ENCODE measurements at places on chromosomes 3 and 15.

DNA sequence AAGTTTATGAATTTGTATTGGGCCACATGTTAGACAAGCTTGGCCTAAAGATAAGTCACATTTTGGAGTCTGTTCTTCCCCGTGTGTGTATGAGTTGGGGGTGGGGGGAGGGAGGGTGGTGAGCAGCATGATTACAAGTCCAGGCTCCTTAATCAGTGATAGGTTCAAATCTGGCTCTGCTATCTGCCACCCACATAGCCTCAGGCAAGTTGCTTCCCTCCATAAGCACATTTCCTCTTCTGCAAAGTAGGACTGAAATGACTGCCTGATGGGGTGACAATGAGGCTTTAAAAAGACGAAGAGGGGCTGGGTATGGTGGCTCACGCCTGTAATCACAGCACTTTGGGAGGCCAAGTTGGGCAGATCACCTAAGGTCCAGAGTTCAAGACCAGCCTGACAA is 1.1 kb upstream of the SPATA12 start:
- DNase-seq = no peak

- DNase-seq = no peak
These were observed 51.3 kb downstream of the MBNL1 start for GRCh38 chr3:152319831-152320617.

GRCh38 chr3:108849075-108849474 is 26.5 kb downstream of the TRAT1 start:
- no peak for DNase-seq

DNA sequence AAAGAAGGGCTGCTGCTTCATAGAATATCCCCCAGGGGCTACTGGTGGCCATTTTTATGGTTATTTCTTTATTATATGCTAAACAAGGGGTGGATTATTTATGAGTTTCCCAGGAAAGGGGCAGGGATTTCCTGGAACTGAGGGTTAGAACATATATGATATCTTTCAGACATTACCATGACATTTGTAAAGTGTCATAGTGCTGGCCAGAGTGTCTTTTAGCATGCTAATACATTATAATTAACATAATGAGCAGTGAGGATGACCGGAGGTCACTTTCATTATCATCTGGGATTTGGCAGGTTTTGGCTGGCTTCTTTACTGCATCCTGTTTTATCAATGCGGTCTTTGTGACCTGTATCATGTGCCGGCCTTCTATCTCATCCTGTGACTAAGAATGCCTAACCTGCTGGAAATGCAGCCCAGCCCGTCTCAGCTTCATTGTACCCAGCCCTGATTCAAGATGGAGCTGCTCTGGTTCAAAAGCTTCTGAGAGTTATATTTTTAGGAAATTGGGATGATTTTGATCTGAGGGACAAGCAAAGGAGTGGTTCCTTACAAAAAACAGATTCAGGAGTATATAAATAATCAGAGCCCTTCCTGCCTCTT is 9.1 kb upstream of the ZBTB20 start:
- no peak for DNase-seq

DNA sequence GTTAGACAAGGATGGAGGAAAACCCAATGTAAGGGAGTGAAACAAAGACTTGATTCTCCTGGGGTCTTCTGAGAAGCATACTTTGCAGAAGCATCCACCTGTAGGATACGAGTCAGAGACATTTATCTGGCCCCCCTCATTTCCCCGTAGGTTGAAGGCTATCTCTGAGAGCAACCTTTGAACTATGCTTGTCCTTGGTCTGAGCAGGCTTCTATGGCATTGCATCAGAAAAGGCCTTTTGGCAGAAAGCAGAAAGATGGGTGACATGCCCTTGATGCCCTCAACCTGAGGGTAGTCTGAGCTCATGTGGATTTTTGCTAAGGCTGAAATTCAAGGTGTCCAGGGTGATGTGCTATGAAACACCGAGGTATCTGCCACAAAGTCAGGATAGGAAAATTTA is 131.6 kb upstream of the SGO1 start:
- DNase-seq = no peak

DNA sequence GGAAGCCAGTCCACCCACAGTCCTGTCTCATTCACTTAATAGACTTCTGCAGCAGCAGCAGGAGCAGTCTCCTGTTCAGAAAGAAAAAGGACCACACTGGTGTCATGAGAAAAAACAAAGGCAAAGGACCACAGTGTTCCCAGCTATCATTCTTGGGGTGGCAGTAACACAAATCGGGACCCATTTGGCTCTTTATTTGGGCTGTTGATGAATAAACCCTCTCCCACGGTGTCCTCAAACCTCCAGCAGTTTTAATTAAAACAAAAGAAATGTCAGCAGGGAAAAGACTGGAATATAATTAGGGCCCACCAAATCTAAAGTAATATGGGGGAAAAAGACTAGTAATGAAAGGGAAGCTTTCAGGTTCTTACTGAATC is 210.5 kb upstream of the SLC2A2 start:
- no peak for DNase-seq

GRCh38 chr3:36957862-36958686 is 13.2 kb upstream of the TRANK1 start:
- no peak for DNase-seq

DNA sequence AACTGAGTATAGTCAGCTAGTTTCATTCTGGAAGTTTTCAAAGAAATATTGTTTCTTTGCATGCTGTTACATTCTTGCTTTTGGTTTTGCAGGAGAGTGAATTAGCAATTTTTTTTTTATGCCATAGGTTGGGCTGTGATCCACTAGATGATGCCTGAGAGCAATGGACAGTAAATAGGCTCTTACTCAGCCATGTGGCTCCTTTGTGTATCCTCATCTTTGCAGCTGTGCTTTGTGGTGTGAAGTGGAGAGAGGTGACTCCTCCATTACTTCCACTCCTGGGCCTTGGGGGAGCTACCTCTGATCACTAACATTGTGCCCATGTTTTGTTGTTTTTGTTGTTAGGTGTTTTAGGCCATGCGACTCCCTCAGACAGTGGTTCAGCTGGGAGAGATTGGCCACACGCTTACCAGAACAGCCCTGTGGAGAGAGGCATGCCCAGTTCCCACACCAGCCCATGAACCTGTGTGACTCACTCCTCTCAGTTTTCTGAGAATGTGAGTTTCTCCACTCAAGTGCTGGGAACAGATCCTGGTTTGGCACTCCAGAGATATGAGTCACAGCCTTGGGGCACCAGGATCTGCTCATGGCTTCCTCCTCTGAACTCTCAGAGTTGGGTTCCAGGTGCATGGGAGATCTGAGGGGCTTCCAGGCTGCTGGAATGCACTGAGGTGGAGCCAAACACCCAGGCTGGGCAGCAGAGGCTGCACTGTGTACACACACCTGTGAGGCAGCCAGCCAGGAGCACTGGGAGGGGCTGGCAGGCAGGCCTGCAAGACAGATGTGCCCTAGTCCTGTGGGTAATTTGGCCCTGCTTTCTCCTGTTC is 785.3 kb downstream of the ROBO2 start:
- DNase-seq = peak; percentile 14

GRCh38 chr15:41233367-41233771 is 2.3 kb downstream of the CHP1 start:
- DNase-seq = no peak

GRCh38 chr15:77370580-77370979 is 49.3 kb downstream of the PEAK1 start:
- DNase-seq = no peak

DNA sequence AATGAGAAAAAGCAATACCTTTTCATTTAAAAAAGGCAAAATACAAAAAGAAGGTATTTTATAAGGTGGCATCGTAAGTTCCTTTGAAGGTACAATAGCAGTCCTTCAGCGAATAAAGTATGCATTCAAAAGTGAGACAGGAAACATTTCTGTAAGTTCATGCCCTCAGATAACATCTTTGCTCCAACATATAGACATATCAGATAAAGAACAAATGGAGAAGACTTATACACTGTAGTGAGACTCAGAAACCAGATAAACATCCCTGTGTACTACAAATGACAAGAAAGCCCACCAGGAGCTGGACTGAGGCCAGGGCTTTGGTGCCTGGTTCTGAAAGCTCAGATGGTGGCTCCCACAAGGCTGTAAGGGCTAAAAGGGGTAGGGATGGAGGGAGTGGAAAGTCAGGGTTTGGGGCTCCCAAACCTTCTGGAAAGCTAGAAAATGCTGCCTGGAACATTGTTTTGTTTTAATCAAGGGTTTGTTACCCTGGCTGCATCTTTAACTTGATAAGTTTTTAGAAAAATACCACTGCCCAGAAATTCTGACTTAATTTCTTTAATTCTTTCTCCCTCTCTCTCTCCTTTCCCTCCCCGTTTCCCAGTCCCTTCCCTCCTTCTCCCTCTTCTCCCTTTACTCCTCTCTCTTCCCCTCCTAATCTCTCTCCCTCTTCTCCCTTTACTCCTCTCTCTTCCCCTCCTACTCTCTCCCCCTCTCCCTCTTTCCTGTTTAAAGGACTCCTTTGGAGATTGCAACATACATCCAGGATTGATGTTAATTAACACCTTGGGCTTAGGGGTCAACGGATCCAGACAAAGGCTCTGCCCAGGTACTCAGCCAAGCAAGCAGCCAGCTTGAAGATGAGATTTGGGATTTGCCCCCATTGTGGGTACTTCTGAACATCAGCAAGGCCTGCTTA is 126.1 kb downstream of the AQP9 start:
- no peak for DNase-seq

- DNase-seq = peak; percentile 28
These were observed 187.1 kb downstream of the MEGF11 start for GRCh38 chr15:66066481-66066880.

- DNase-seq = no peak
These were observed 95.8 kb upstream of the TGFBR2 start for GRCh38 chr3:30510596-30510995.

DNA sequence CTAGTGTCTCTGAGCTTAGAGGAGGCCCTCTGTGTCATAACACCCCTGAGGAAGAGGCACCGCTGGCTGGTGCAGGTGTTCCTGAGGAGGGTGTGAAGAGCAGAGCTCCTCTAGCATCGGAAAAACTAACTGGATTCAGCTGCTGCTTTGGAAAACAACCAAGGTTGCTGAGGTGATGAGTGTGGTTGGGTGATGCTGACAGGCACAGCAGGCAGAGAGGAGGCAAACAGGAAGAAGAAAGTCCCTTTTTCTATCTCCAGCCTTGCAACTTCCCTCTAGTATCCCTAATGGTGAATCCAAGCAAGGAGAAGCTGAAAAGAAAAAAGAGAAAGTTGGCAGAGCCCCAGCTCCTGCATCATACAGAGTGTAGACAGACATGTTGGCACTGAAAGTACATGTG is 3.8 kb upstream of the OR4F15 start:
- no peak for DNase-seq

- DNase-seq = no peak
These were observed 410.3 kb downstream of the AGBL1 start for GRCh38 chr15:86489981-86490380.

- no peak for DNase-seq
These were observed 3.6 kb downstream of the SNX1 start for GRCh38 chr15:64099379-64099778.

DNA sequence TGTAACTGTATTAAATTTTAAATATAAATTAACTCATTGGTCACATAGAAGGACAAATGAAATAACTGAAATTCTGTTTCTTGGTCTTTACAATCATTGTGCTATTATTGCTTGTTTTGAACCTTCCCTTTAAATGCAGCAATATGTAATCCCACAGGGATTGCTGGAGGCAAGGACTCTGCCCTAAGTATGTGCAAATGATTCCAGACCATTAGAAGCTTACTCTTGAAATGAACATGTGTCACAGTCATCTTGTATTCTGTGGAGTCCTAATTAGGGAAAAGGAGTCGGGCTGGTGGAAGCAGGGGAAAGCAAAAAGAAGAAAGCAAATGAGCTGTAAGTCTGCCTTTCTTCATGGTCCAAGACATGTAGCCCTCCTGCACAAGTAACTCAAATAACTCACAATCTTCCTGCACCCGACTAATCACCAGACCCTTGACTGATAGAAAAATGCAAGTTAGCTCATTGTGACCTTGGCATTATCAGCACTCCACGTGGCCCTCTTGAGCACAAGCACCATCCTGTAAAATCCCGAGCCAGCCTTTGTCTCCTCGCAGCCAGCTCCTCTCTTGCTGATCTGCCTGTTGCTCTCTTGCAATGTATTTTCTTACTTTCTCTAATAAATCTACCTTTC is 2.3 kb upstream of the TMPRSS7 start:
- no peak for DNase-seq

DNA sequence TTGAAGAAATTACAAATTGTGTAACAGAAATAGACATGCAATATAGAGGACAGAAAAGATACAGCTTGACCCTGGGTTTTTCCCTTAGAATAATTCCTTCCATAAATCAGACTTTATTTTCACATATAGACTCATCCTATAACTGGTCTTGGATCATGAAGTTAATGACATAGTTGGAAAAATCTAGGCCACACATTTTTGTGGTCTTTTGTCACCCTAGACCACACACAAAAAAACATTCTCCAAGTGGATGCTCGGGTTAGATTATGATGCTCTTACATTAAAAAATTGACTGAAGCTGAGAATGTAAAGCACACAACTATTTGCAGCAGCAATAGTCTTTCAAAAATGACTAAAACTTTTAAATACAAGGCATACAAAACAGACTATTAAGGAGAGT is 7.5 kb upstream of the PLA2G4D start:
- DNase-seq = no peak

- no peak for DNase-seq
These were observed 26.1 kb downstream of the SEC11A start for GRCh38 chr15:84689858-84690257.

All from ascending aorta (tissue), 2 donors.